ENCODE measurements at places on chromosomes 2 and 18. TPM values are rescaled to one million over a fixed set of nuclear protein-coding genes. Genes with fewer than 3 reads are reported as not detected.
A peak's percentile ranks its signal among the peaks of the same experiment; 100 is the strongest.

- H3K36me3 ChIP-seq, result no peaks in the 10 kb centered on the region
- DNase-seq, result no peak
- no peak overlapping the region for H3K27ac ChIP-seq
- H3K4me3 ChIP-seq, result no peak overlapping the region
These were observed 207.2 kb downstream of the ETAA1 start for GRCh38 chr2:67604360-67604759.

- H3K36me3 ChIP-seq, result no peaks in the 10 kb centered on the region
- no peak overlapping the region for H3K4me3 ChIP-seq
- no peak for DNase-seq
- peak overlapping the region; percentile 76 for H3K27ac ChIP-seq
- peaks cover 65% of the 10 kb centered on the region for H3K4me1 ChIP-seq
These were observed 93.6 kb downstream of the ZFP36L2 start for GRCh38 chr2:43132683-43133301.

GRCh38 chr2:25300001-25300400, 41.7 kb downstream of the DNMT3A start:
- peaks cover 5% of the 10 kb centered on the region for H3K4me1 ChIP-seq
- no peaks in the 10 kb centered on the region for H3K36me3 ChIP-seq
- DNase-seq, result no peak

The COL3A1 gene
- total RNA-seq, result 60.3 TPM

The SCTR gene
- not detected for total RNA-seq

DNA sequence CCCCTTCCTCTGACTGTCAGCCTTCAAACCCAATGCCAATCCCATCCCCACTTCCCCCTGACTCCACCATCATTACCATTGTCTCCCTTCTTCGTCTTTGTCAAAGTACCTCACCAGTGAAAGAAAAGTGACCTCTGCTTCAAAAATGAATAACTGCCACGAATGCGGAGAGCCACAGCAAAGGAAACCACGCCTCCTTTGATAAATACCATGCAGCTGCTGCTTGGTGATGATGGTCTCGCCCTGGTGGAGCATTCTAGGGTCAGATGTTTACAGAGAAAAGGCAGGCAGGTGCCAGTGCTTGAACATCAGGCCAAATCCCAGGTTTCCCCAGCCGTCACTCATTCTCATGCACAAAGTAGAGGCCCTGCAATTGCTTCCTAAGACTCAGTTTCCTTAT, 162.2 kb downstream of the BCL11A start:
- DNase-seq, result no peak
- H3K4me1 ChIP-seq, result no peaks in the 10 kb centered on the region
- H3K4me3 ChIP-seq, result no peak overlapping the region
- no peaks in the 10 kb centered on the region for H3K27me3 ChIP-seq
- no peaks in the 10 kb centered on the region for H3K36me3 ChIP-seq
- no peak overlapping the region for H3K27ac ChIP-seq

GRCh38 chr2:221468317-221468716, 103.8 kb downstream of the EPHA4 start:
- H3K27me3 ChIP-seq, result no peaks in the 10 kb centered on the region
- no peaks in the 10 kb centered on the region for H3K4me1 ChIP-seq
- DNase-seq, result no peak
- H3K36me3 ChIP-seq, result no peaks in the 10 kb centered on the region
- peak overlapping the region; percentile 15 for H3K27ac ChIP-seq

The DSG1 gene
- total RNA-seq, result 1.8 TPM

- DNase-seq, result no peak
- no peaks in the 10 kb centered on the region for H3K27me3 ChIP-seq
- peaks cover 9% of the 10 kb centered on the region for H3K4me1 ChIP-seq
- H3K27ac ChIP-seq, result peak overlapping the region; percentile 54
These were observed 37.1 kb upstream of the LPIN1 start for GRCh38 chr2:11709293-11709692.

DNA sequence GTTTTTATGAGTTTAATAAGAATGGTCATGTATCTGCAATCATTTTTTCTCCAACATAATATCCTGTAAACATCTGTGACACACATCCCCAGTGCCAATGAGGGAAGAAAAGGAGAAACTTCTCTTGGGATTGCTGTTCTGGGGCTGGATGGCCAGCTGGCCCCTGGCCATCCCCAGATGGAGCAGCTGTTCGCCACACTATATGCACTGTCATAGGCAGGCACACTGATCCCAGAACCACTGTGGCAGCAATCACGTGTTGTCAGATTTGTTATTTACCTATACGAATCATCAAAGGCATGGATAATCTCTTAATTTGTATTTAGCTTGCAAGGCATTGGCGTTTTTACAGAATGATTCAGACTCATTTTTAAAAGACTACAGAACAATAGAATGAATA, 167.6 kb upstream of the ACAA2 start:
- H3K36me3 ChIP-seq, result peaks cover 21% of the 10 kb centered on the region
- no peak overlapping the region for H3K27ac ChIP-seq
- H3K27me3 ChIP-seq, result no peaks in the 10 kb centered on the region
- peaks cover 7% of the 10 kb centered on the region for H3K4me1 ChIP-seq
- H3K4me3 ChIP-seq, result no peak overlapping the region
- no peak for DNase-seq

DNA sequence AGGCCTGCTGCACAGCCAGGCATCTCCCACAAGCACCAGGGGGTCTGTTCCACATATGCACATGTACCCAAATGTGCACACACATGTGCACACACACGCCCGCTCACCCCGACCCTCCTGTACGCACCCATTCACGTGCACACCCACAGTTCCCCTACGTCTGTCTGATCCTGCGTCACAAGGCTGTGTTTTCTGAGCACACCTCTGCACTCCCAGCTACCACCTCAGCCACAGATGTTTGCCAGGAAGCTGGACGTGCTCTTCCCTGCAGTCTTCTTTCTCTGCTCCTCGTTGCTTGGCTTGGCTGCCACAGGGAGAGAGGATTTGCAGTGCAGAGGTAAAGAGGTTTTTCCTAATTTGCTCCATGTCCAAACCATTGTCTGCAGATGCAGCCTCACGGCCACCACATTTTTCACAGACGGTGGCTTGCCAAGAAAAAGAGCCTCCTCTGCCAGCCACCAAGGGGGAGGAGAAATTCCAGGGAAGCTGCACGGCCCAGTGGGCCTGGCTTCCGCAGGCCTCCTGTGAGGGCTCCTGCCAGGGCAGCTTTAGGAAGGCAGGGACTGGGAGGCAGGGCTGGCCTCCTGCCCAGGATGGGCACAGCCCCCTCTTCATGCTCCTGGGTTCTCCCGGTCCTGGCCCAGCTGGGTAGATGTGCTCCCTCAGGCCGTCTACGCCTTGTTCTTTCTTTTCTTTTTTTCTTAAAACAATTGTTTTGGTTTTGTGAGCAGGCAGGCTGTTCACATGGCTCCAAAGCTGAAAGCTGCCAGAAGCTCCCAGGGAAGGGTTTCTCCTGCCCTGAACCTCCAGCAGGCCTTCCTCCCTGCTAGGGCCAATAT, 29.3 kb upstream of the HS6ST1 start:
- H3K27me3 ChIP-seq, result no peaks in the 10 kb centered on the region
- peaks cover 17% of the 10 kb centered on the region for H3K4me1 ChIP-seq
- DNase-seq, result no peak
- H3K27ac ChIP-seq, result peak overlapping the region; percentile 41

GRCh38 chr2:7201851-7202250, 284.6 kb downstream of the RNF144A start:
- H3K27me3 ChIP-seq, result no peaks in the 10 kb centered on the region
- no peak overlapping the region for H3K27ac ChIP-seq
- no peak overlapping the region for H3K4me3 ChIP-seq
- no peaks in the 10 kb centered on the region for H3K4me1 ChIP-seq
- no peaks in the 10 kb centered on the region for H3K36me3 ChIP-seq

- DNase-seq, result no peak
- H3K4me1 ChIP-seq, result no peaks in the 10 kb centered on the region
- H3K27me3 ChIP-seq, result no peaks in the 10 kb centered on the region
- H3K36me3 ChIP-seq, result no peaks in the 10 kb centered on the region
- no peak overlapping the region for H3K27ac ChIP-seq
These were observed 14.5 kb upstream of the SULT1C4 start for GRCh38 chr2:108363024-108363907.

DNA sequence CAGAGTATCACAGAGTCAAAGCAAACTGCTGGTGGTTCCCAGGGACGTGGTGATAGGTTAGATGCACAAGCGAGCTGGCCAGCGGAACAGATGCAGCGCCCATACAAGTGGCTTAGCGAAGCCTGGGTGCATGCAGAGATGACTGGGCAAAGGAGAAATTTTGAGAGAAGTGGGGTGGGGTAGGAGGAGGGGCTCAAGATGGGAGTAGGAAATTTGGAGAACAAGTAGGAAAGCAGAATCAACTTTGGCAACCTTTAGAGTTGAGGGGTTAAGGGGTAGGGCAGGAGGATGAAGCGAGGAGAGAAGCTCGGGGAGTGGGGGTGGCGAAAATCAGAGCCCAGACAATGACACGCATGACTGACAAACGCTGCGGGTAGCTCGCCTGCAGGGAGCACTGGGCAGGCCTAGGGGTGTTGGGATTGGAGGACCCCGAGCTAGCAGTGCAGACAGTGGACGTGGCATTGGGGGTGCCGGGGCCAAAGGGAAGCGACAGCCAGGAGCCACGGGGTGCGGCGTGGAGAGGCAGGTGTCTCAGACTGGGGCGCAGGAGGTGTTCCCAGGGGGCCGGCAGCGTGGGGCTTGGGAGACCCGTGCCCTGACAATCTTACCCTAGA, 431 bp downstream of the FAM98A start:
- DNase-seq, result peak; percentile 11
- peaks cover 18% of the 10 kb centered on the region for H3K36me3 ChIP-seq
- H3K27ac ChIP-seq, result peak overlapping the region; percentile 89
- H3K4me1 ChIP-seq, result peaks cover 24% of the 10 kb centered on the region
- H3K27me3 ChIP-seq, result no peaks in the 10 kb centered on the region

Measured in esophagus squamous epithelium (tissue), 5 donors.